ENCODE measurements at places on chromosomes 3 and 15.

DNA sequence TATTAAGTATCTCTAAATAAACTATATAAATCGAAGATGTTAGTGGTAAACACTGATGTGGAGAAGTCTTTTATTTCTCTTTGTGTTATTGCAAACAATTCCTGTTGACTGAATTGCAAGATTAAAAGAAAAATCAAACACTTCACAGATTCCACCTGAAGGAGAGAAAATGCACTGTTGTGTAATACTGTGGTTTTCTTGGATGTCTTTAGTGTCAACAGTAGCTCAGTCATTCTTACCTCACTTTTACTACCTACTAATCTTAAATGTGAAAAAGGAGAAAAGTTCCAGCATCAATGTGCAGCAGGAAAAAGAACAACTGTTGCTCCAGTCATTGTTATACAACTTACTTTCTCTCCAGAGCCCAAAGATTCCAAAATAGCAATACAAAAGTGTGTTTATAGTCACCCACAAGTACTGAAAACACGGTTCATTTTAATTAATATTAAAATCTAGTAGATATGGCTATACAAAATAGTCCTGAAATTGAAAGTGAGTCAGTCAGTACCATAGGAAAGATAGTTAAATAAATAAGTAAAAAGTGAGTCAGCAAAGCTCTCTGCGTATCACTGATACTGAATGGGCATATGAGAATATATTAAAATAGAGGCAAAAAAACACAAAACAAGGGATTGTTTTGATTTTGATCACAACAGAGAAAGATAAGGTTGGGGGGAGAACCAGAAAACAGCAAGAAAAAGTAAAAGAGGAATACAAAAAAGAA lies 90.5 kb upstream of the CSPG5 start:
- DNase-seq, result peak; percentile 44

DNA sequence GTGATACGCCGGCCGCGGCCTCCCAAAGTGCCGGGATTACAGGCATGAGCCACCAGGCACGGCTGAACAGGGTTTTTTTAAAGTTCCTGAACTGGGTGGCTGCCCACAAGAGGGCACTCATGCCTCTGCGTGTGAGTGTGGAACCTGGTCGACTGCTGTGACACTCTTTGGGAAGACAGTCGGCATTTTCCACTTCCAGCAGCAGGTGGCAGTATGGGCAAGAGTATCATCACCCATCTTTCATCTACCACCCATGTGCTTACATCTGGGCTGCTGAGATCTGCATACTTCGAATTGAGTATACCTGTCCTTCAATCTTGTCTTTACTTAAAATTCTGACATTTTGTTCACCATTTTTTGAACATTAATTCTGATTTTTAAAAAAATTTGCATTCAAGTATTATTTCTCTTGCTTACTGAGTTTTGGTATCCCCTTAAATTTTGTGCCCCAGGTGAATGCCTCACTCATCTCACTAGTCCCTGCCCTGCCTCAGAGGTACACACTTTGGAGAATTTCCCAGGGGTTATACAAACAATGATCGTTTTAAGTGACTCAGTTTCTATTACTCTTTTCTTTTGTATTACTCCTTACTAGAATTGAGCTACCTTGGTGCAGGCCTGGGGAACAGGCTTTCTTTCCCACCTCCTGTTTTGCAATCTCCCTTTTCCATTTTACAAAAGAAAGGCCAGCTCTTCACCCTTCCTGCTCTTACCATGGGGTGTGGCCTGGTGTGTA lies 11.8 kb downstream of the CLEC3B start:
- DNase-seq, result peak; percentile 95

GRCh38 chr3:151393146-151393830 lies 8.7 kb upstream of the P2RY12 start:
- DNase-seq, result peak; percentile 26

- DNase-seq, result no peak
These were observed 20.1 kb upstream of the RASA2 start for GRCh38 chr3:141466633-141467169.

DNA sequence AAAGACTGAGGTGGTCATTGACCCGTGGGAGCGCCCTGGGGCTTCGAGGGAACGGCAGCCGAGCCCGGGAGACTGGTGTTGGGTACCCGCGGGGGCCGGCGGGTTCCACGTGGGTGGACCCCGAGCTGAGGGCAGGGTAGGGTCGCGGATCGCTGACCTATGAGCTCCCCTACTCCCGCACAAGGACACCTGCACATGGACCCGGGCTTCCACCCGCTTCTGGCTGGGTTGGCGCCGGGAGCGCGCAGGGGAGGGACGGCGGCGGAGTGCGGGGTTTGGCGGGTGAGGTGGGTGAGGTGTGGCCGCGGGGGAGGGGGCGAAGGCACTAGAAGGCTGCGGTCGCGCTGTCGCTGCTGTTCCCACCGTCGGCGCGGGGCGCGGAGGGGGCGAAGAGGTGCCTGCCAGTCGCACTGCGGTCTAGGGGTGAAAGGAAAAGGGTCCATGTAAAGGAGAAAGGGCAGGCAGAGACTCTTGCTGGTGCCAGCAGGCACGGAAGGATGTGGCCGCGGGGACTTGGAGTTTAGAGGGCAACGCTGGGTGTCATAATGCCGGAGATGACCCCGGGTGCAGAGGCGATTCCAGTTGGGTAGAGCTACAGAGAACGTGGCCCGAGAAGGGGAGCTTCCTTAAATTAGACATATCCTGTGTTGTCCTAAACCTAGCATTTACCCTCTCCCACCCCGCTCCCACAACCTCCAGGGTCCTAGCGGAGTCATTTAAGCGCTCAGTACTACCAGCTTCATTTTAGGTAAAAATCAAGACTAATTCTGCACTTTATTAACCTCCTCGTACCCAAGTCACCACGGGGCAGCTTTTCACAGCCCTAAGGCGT lies 245.9 kb upstream of the TOPAZ1 start:
- no peak for DNase-seq

Data from EH (cell line).